ENCODE measurements at places on chromosomes 7 and 10.

- DNase-seq = no peak
Measured at GRCh38 chr7:121027761-121028669, 39.5 kb downstream of the CPED1 start.

DNA sequence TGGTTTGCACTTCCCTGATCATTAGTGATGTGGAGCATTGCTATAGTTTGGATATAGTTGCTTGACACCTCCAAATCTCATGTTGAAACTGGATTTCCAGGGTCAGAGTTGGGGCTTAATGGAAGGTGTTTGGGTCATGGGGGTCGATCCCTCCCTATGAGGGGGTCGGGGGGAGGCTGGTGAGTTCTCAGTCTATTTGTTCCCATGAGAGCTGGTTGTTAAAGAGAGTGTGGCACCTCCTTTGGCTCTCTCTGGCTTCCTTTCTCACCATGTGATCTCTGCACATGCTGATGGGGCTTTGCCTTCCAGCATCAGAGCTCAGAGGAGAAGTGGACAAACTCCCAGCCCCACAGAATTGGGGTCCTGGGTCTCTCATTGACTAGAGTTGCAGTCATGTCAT is 36.8 kb upstream of the BAMBI start:
- DNase-seq = no peak

DNA sequence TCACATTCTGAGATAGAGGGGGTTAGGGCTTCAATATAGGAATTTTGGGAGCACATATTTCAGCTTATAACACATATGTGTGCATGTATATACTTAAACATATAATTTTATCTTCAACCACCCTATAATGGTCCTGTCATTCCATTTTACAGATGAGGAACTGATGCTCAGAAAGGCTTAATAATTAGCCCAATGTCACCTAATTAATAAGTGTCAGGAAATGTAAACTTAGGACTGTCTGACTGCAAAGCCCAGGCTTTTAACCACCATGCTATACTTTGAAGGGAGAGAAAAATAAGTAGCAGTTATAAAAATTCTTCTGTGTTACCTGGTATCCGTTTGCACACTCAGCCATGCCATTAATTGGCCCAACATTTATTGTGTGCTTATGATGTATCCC is 172.6 kb downstream of the SKIDA1 start:
- DNase-seq = no peak

GRCh38 chr7:139583826-139584553 is 60.5 kb downstream of the CLEC2L start:
- no peak for DNase-seq

DNA sequence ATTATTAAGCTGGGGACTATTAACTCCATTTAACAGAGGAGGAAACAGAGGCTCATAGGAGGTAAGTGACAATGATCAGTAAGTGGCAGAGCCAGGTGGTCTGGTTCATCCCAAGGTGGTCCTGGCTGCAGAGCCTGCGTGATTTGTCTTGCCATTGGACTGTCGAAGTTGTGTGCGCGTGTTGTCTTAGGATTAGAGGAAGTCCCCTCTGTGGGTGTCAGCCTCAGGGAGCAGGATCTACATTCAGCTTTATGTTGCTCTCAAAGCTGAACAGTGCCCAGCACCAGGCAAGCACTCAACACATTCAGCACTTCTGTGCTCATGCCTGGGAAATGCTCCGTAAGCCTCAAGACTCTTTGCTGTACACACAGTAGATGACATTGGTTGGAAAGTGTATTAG is 139.5 kb downstream of the HERPUD2 start:
- no peak for DNase-seq

DNA sequence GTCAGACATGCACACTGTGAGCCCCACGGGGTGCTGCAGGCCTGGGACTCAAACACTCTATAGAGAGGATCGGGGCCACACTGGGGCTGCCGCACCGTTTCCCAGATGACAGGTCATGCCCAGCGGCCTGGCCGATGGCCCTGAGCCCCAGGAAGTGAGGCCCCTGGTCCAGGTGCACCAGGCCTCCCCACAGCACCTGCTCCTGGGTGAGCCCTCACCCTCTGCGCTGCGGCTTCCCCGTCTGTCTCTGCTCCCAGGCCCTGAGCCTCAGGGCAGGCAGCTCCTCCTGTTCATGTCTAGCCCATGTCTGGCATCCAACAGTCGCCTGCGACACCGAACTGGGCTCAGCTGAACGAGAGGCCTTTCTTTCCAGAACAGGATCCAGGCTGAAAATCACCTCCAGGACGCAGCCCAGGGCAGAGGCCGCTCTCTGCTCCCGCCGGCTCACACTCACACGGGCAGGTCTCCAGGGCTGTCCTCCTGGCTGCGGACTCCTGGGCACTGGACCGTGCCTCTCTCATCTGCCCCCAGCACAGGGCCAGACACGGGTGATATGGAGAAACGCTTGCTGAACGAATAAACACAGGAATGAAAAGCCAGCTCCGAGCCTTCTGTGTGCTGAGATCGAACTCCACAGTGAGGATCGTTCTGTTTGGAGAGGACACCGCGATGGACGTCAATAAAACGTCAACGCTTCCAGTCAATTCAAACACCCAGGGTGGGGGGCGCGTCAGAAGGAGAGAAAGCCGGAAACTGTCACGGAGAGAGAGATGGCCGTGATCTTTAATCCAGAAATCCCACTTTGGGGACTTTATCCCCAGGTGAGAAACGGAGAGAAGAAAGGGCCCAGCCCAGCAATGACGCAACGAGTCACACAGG is 202.4 kb downstream of the ELFN1 start:
- DNase-seq = no peak

DNA sequence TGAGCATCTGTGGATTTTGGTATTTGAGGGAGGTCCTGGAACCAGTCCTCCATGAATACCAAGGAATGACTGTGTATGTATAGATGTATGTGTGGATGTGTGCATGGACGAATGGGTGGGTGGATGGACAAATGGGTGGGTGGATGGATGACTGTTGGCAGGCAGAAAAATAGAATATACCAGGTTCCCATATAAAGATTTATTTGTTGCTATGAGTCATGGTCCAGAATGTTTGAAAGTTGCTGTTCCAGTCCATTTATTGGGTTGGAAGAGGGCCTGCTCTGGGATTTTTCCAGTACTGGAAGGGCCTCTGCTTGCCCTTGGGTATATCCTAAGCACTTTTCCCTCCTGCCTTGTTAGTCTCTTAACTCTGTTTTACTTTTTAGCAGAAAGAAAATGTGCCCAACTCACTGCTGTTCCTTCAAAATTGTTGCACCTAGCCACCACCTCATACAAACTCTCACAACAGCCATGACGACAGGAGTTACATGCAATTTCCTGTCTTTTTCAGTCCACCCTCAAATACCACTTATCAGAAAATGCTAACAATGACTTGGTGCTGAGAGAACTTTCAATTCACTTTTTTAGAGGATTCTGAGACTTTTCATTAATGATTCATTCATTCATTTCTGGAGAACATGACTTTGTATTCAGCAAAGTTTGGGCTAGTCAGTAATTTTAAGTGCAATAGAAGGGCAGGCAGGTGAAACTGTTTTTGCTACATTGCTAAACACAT is 108.1 kb downstream of the EEPD1 start:
- DNase-seq = no peak

DNA sequence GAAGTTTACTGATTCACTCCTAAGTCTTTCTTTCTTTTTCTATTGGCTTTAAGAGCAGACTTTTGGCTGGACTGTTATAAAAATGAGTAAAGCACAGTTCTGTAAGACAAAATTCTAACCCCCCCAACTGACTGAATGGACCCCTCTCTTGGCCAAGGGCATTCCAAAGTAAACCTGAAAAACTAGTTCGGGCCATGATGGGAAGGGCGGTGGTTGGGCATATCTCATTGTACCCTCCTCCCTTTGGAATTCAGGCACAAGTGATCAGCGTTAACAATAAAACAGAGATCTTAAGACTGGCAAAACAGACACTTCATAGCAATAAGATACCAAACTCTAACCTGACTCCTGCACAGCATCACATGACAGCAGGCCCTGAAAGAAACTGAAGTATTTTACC is 6.1 kb upstream of the KIF20B start:
- DNase-seq = no peak

- no peak for DNase-seq
Measured at GRCh38 chr7:55369427-55370400, 4.6 kb downstream of the LANCL2 start.

All from Calu3 (cell line).